ENCODE measurements at places on chromosomes 16 and 17.

DNA sequence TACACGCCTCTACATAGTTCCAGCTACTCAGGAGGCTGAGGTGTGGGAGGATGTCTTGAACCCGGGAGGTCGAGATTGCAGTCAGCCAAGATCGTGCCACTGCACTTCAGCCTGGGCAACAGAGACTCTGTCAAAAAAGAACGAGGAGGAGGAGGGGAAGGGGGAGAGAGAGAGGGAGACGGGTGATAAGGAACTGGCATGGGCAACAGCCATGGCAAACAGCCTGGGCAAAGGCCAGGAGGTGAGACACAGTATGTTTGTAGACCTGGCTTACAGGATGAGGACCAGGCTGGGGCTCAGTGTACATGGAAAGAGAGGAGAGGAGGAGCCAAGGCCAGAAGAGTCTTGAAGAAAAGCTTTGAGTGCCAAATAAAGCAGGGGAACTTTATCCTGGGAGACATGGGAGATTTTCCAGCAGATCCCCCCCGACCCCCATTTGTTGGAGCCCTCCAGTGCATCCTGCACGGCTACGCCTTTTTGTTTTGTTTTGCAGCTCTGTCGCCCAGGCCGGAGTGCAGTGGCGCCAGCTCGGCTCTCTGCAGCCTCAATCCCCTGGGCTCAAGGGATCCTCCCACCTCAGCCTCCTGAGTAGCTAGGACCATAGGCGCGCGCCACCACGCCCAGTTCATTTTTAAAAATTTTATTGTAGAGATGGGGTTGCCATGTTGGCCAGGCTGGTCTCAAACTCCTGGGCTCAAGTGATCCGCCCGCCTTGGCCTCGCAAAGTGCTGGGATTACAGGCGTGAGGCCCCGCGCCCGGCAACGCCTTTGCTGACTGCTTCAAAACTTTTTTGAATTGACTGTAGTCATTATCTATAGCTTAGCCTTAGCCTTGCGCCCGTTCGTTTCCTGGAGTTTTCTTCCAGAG, 1.3 kb upstream of the ALKBH5 start:
- H3K27me3 ChIP-seq = no peaks in the 10 kb centered on the region
- no peaks in the 10 kb centered on the region for H3K4me1 ChIP-seq
- peak; percentile 70 for DNase-seq
- H3K36me3 ChIP-seq = no peaks in the 10 kb centered on the region

DNA sequence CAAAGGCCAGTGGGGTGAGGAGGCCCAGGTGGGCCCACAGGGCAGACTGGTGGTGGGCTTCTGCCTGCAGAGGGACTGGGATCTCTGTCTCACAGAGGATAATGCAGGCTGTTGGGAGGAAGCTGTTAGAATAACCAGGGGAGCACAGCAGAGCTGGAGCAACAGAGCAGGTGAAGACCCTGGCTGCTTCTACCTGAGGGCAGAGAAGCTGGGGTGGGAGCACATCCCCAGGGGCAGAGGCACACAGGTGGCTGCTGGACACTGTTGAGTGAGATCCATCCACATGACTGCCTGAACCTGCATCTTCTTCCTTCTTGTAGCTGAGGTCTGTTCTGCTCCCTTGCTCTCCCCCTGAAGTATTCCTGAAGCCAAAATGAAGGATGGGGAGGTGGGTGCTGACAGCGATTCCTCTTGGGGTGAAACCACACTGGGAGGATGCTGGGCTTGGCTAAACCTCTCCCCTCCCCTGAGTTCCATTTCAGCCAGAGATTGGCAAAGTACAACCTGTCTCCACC, 1725.0 kb downstream of the TP53TG3F start:
- H3K4me3 ChIP-seq = no peak overlapping the region
- DNase-seq = no peak

- no peak overlapping the region for H3K27ac ChIP-seq
- no peak for DNase-seq
- H3K4me1 ChIP-seq = peaks cover 7% of the 10 kb centered on the region
- H3K36me3 ChIP-seq = no peaks in the 10 kb centered on the region
- no peaks in the 10 kb centered on the region for H3K27me3 ChIP-seq
Observed at GRCh38 chr17:45298546-45299285, 18.1 kb downstream of the MAP3K14 start.

DNA sequence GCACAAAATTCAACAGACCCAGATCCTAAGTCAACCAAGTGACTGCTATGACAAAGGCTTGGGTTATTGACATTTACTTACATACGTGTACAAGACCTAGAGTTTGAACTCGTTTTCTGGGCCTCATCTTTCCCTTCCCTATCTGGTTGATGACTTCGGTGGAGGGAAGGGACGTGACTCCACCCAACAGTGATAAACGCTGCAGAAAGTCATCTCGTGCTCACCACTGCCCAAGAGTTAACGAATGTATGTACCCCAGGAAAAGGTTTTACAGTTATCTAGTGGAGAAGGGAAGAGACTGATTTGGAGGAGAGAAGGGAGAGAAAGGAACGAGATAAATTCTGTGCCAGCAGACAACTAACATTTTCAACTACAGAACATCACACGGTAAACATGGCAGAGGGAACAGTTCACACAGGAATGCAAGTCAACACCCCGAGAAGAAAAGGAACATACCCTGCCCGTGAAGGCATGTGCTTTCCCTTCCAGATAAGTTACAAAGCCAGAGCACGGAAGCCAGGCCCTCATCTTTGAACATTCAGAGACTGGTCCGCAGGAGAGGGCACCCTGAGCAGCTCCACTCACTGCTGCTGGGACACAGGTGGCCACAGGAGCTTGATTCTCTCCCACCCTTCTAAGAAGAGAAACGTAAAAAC, 13.9 kb upstream of the CYTH1 start:
- no peak overlapping the region for H3K27ac ChIP-seq
- peak; percentile 26 for DNase-seq
- no peaks in the 10 kb centered on the region for H3K4me1 ChIP-seq
- no peaks in the 10 kb centered on the region for H3K27me3 ChIP-seq
- no peak overlapping the region for H3K4me3 ChIP-seq

DNA sequence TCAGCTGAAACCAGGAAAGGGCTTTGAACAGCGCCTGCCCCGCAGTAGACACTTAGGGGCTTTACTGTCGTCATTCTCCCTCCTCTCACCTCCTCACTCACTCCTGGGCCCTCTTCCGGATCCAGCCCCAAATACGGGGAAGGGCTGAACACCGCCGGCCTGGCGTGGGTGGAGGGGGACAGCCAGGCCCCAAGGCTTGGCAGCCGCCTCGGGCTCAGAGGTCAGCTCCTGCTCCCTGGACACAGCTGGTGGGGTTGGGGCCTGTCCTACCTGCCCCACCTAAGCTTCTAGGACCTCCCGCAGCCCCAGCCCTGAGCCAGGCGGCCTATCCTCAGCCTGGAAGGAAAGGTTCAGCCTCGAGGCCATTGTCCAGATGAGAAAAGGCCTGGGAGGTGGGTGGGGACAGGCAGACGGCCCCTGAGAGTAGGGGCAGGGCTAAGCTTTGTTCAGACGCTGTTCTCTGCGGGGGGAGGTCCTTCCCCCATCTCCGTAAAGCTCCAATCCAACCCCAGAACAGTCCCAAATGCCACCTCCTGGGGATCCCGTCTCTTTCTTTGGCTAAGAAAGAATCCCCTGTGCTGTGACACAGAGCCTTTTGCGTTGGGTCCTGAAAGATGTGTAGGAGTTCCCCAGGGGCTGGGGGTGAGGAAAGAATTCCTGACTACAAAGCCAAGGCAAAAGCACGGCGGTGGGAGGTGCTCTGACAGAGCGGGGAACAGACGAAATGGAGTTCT, 881 bp upstream of the LLGL1 start:
- no peak overlapping the region for H3K4me3 ChIP-seq
- no peak for DNase-seq
- H3K27ac ChIP-seq = no peak overlapping the region
- no peaks in the 10 kb centered on the region for H3K27me3 ChIP-seq
- no peaks in the 10 kb centered on the region for H3K4me1 ChIP-seq
- no peaks in the 10 kb centered on the region for H3K36me3 ChIP-seq

- H3K27me3 ChIP-seq = no peaks in the 10 kb centered on the region
- peak overlapping the region; percentile 84 for H3K4me3 ChIP-seq
- H3K27ac ChIP-seq = peak overlapping the region; percentile 73
- DNase-seq = no peak
- no peaks in the 10 kb centered on the region for H3K36me3 ChIP-seq
Observed at GRCh38 chr17:74429604-74430384, 2.1 kb upstream of the GPRC5C start.

- no peak overlapping the region for H3K4me3 ChIP-seq
- no peaks in the 10 kb centered on the region for H3K4me1 ChIP-seq
- H3K27ac ChIP-seq = no peak overlapping the region
- no peaks in the 10 kb centered on the region for H3K36me3 ChIP-seq
- DNase-seq = peak; percentile 2
Observed at GRCh38 chr16:12527071-12527470, 276.6 kb downstream of the CPPED1 start.

DNA sequence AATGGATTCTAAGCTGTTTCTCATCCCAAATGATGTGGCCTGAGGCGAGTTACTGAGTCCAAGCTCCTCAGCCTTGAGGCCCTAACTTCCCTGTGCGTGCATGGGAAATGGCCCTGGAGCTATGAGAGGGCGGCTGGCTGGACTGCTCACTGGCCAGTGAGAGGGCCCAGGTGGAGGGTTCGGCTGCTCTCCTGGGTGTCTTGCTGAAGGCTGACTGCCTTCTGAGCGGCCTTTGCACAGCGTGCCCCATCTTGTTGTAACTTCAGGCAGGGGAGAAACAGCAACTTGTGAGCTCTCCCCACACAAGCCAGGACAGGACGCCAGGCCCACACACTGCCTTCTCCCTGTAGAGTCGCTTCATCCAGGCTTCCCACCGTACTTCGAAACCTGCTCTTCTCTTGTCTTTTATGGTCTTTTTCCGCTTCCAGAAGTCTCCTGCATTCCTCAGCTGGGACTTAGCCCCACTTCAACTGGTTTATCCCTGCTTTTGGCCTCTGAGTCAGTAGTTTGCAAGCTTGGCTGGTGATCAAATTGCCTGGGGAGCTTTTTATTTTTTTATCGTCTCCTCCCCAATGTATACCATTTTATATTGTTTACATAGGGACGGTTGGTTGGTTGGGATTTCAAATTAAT, 13.3 kb downstream of the CDH3 start:
- no peaks in the 10 kb centered on the region for H3K27me3 ChIP-seq
- H3K27ac ChIP-seq = no peak overlapping the region
- no peaks in the 10 kb centered on the region for H3K36me3 ChIP-seq
- H3K4me1 ChIP-seq = no peaks in the 10 kb centered on the region
- no peak overlapping the region for H3K4me3 ChIP-seq
- no peak for DNase-seq

DNA sequence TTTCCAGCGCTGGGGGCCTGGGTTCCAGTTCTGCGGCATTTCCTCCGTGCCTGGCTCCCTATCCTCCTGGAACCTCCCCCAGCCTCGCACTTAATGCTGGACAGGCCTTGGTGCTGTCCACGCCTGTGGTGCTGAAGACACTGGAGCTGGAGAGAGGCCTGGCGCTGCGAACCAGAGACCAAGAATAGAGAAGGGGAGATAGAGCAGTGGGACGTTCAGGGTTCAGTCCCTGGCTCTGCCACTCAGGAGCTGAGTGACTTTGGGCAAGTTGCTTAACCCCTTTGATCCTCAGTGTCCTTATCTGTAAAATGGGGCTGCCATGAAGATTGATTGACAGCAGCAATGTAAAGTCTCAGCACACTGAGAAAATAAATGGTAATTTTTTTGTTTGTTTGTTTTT, 11.9 kb downstream of the SBK1 start:
- no peaks in the 10 kb centered on the region for H3K27me3 ChIP-seq
- no peaks in the 10 kb centered on the region for H3K36me3 ChIP-seq
- H3K4me3 ChIP-seq = no peak overlapping the region
- H3K27ac ChIP-seq = no peak overlapping the region
- DNase-seq = no peak

DNA sequence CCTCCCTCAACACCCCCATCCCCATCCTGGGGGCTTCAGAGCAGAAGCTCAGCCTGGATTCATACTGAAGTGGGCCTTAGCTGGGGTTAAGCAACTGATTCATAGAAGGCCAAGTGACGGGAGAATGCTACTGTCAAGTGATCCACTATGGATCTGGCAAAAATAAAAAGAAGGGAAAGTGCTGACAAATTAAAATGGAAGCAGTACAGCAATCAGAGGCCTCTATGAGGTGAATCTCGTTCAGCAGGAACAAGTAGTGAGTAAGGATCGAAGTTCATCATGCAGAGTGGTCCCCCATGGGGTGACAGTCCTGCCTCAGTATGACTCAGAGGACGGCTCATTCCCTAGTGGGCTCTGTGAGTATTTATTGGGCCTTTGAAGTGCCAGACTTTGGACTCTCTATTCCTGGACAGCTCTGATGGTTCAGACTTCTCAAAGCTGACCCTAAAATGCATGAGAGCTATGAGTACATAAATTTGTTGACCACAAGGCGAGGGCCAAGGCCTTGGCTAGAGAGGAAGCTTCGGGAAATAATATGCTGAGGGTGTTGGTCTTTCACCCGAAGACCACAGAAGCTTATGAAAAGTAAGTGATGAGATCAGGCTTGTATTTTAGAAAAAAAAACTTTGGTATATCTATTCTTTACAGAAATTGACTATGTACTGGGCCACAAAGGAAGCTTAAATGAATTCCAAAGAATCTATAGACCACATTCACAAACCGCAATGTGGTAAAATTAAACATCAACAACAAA, 5.3 kb upstream of the NSMCE1 start:
- no peaks in the 10 kb centered on the region for H3K4me1 ChIP-seq
- H3K27me3 ChIP-seq = no peaks in the 10 kb centered on the region

DNA sequence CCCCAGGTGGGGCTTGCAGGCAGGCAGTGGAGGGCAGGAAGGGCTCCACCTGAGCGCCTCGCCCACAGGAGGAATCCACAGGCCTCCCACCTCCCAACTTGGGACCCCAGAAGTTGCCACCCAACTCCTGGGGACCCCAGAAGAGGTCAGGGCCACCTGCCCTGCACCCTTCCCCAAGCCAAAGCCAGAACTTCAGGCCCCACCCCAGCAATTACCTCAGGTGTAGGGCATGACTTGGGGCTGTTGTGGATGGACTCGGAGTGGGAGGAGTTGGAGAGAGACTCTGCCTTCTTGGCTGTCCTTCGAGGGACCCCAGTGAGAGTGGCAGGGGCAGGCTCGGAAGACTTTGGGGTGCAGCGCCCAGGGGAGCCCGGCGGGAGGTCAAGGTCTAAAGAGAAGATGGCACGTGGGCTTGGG, 10.5 kb downstream of the TSPOAP1 start:
- H3K36me3 ChIP-seq = no peaks in the 10 kb centered on the region
- no peaks in the 10 kb centered on the region for H3K27me3 ChIP-seq
- peak; percentile 71 for DNase-seq
- no peak overlapping the region for H3K27ac ChIP-seq
- no peaks in the 10 kb centered on the region for H3K4me1 ChIP-seq
- H3K4me3 ChIP-seq = no peak overlapping the region

- H3K4me3 ChIP-seq = no peak overlapping the region
- DNase-seq = no peak
- no peaks in the 10 kb centered on the region for H3K36me3 ChIP-seq
- H3K27ac ChIP-seq = no peak overlapping the region
- H3K4me1 ChIP-seq = no peaks in the 10 kb centered on the region
- H3K27me3 ChIP-seq = no peaks in the 10 kb centered on the region
Observed at GRCh38 chr17:36153895-36154610, 22.4 kb downstream of the TBC1D3B start.

- H3K27me3 ChIP-seq = no peaks in the 10 kb centered on the region
- H3K4me3 ChIP-seq = no peak overlapping the region
- H3K27ac ChIP-seq = no peak overlapping the region
- no peaks in the 10 kb centered on the region for H3K4me1 ChIP-seq
- no peaks in the 10 kb centered on the region for H3K36me3 ChIP-seq
Observed at GRCh38 chr16:2595393-2596205, 57.8 kb downstream of the PDPK1 start.

Measured in aorta (tissue), 5 donors.